ENCODE measurements at places on chromosomes 16 and 17.
A peak's percentile ranks its signal among the peaks of the same experiment; 100 is the strongest.

GRCh38 chr17:68627956-68628575 is 26.9 kb upstream of the FAM20A start:
- no peak for DNase-seq

GRCh38 chr16:57624806-57625500 is 3.5 kb upstream of the ADGRG1 start:
- no peak for DNase-seq

GRCh38 chr17:67130768-67131167 is 86.4 kb downstream of the CACNG1 start:
- DNase-seq: no peak

GRCh38 chr17:45262516-45263476 is 902 bp upstream of the SPATA32 start:
- no peak for DNase-seq

GRCh38 chr17:15091825-15092224 is 173.3 kb downstream of the PMP22 start:
- no peak for DNase-seq

GRCh38 chr16:13958474-13958873 is 38.5 kb downstream of the ERCC4 start:
- DNase-seq: no peak

DNA sequence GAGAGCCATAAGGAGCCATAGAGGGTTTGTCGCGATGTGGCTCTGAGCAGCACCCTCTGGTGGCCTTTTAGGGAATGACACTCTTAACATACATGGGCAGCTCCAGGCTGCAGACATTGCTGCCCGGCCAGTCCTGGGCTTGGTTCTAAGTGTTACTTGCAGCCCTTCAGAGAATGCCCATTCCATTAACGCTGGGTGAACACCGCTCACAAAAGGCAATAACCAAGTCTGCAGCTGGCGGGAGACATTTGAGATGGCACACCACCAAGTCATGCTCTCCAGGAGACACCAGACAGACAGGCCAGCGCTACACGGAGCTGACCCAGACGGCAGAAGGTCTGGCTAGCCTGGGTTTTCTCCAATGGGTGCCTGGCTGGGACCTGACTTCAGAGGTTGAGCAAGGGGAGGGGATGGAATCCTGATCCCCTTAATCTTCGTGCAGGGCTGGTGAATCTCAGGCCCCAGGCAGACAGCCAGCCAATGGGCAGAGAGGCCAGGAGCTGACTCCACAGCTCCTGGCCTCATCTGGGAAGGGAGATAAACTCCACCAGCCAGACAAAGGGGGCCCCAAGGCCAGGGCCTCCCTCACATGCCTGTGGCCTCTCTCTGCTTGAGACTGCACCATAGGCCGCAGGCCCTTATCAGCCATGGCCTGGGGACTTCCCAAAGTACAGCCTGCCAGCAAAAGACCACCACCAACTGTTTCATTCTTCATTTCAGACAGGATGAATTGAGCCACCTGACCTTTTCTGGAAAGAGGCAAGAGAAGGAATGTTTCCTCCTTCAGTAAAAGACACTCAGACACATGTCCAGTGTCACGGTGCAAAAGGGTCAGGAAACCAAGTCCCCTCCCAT is 58.8 kb downstream of the ZDHHC7 start:
- peak; percentile 48 for DNase-seq

GRCh38 chr17:76772842-76773525 is 35.1 kb downstream of the MFSD11 start:
- DNase-seq: peak; percentile 62

DNA sequence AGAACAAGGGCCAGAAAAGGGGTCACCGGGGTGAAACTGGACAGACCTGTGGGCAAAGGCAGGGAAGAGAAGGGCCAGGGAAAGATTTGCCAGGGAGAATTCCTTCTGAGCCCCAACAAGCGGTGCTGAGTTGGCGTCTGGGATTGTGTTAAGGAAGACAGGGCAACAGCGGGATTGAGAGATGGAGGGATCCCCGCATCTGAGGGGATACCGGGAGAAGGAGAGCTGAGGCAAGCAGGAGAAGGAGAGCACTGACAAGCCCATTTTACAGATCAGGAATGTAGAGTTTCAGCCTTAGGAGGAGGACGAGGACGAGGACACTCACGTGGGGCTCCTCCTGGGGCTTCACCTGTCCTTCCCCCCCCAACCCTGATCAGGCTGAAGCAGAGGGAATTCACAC is 998 bp upstream of the ABCC3 start:
- DNase-seq: no peak

DNA sequence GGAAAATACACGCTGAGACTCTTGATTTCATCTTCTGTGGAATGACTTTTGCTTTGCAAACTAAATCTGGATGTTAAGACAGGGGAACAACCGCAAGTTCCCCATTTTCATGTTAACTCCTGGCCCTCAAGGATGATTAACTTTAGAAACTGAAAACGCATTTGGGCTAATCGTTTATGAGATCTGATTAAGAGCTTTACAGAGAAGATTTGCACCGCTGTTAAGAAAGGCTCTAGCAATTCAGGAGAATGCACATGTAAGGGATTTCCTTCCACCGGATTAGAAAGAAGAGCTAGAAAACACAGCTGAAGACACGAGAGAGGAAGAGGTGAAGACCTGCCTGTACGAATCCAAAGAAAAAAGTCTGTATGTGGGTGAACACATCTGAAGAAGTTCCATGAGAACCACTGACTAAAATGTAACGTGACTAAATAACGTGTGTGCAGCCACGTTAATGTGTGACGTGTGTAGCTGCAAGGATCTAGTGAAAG is 106.4 kb downstream of the YPEL2 start:
- DNase-seq: no peak

DNA sequence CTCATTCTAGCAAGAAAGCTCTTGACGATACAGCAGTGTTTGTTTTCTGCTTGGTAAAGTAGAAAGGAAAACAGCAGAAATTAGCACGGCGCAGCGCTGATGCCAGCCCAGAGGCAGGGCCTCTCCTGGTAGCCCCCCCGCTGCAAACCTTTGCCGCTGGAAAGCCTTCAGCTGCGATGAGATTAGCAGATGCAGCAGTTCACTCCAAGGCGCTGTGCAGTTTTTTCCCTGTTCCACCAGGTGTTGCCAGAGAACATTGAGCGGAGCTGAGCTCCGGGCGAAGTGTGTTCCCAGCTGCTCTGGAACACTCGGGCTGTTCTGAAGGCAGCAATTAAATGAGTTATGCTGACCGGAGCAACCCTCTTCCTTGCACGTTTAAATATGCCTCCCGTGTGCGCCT is 72.5 kb downstream of the RBFOX1 start:
- DNase-seq: no peak

DNA sequence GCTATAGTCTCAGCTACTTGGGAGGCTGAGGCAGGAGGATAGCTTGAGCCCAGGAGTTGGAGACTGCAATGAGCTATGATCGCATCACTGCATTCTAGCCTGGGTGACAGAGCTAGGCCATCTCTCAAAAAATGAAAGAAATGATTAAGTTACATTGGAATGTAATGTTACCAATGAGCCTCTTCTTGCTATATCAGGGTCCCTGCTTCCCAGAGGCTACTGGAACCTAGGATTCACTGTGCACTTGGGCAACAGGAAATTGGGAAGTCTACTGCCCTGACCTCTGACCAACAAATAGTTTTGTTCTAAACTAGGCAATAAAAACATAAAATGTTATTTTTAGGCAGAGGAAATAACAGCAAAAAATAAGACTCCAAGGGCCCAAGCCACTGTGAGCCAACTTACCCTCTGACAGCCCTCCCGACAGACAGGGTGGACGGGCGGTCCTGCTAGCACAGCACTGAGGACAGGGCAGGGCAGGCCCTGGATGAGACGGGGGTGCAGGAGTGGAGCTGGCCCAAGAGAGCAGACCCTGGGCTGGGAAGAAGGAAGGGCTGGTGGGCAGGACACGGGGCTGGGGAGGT is 27.5 kb downstream of the NSMCE1 start:
- DNase-seq: no peak

GRCh38 chr17:68470961-68471360 is 13.7 kb upstream of the WIPI1 start:
- no peak for DNase-seq

DNA sequence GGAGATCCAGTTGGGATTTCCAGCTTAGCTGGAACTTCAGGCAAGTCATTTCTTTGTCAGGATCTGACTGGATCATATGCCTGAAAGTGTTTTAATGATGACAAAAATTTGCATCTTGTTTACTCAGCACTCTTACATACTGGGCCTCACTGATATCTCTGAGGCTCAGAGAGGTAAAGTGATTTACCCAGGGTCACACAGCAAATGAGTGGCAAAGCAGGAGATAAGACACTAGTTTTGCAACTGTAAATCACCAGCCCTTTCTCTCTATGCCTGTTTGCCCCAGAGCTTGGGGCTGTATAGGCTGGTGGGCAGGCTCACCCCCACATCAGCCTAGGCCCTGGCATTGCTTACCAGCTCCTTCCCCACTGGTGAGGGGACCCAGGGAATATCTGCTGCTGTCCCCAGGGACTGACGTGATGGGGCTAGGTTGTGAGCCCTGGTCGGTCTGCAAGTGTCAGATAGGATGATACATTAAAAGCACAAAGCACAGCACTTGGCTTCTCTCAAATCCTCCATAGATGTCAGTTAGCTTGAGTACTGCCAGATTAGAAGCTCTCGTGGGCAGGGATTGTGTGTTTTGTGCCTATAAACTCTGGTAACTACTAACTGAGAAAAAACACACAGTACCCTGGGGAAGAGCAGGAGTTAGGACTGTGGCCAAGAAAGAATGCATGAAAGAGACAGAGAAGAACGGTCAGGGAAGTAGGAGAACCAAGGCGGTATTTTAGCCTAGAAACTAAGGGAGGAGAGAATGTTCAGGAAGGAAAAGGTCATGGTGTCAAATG is 165.4 kb downstream of the COPRS start:
- no peak for DNase-seq

DNA sequence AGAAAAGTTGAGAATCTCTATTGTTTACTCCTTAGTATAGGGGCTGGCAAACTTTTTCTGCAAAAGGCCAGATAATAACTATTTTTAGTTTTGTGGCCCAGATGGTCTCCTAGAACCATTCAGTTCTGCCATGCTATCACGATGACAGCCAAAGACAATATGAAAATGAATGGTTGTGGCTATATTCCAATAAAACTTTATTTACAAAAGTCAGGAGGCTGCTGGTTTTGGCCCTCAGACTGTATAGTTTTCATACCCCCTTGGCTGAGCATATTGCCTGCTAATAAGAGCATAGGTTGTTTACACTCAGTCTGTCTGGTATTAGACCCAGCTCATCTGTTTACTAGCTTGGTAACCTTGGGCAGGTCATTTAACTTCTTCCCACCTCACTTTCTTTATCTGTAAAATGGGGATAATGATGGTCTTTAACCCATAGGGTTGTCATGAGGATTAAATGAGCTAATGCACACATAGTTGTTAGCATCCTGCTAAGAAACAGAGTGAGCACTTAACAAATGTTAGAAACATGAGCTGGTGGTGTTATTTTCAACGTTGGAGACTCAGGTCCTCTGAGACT is 156.3 kb downstream of the MSI2 start:
- no peak for DNase-seq

GRCh38 chr17:27496005-27496404 is 39.8 kb downstream of the KSR1 start:
- no peak for DNase-seq

Data from T1000 (cell line).